Stimulated activated CD8-positive, alpha-beta memory T cell treated with anti-CD3 and anti-CD28 coated beads, Interleukin-2, amount 100 ng/mL, for 48 hours (primary cell): ENCODE measurements at places on chromosomes 11 and 22.

DNA sequence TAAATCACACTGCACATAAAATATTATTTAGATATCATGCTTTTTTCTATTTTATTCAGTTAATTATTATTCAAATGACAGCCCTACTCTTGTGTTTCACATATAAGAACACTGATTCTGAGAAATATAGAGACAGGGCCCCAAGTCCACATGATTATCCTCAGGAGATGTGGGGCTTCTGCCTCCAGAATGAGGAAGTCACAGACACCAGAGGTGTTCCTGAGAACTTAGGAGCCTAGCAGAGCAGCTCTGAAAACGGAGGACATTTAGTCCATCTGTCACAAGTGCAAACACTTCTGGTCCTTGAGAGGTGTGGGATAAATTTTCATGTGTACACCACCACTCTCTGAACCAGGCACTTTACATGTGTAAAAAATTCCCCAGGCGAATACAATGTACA is 26.2 kb downstream of the TRIM66 start:
- DNase-seq = no peak

DNA sequence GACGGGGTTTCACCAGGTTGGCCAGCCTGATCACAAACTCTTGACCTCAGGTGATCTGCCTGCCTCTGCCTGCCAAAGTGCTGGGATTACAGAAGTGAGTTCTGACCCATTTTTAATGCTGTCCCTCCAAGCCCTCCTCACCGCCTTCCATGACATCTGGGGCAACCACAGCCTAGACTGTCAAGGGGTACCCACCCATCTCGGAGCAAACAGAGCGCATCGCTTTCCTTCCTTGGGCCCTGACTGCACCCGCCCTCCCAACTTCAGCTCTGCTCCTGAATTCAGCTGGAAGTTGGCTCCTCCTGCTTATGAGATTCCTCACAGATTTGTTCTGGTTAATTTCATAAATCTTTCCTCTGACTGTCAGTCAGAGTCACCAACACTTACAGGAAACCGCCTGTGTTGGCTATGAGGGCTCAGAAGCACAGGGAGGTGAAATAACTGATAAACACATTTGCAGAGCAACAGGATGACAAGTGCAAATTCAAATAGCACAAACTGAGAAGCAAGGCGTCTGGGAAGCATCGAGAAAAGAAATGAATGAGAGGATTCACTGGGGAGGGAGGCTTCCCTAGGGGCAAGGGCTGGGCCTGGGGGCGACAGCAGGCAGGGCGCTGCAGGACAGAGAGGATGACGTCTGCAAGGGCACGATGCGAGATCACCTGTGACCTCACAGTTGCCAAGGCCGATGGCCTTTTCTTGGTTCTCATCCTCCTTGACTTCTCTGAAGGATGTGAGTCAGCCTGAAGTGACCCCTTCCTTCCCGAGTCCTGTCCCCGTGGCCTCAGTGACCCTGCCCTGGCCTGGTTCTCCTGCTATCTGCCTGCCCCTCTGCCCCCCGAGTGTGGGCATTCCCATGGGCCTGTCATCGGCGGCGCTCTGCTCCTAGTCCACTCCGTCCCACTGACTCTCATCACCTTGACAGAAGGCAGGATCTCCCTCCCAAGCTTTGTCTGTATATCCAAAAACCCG is 6.1 kb downstream of the IFT27 start:
- no peak for DNase-seq

GRCh38 chr11:2175659-2176058 is 4.0 kb upstream of the TH start:
- no peak for DNase-seq

GRCh38 chr11:22130462-22131053 is 62.3 kb upstream of the ANO5 start:
- no peak for DNase-seq

DNA sequence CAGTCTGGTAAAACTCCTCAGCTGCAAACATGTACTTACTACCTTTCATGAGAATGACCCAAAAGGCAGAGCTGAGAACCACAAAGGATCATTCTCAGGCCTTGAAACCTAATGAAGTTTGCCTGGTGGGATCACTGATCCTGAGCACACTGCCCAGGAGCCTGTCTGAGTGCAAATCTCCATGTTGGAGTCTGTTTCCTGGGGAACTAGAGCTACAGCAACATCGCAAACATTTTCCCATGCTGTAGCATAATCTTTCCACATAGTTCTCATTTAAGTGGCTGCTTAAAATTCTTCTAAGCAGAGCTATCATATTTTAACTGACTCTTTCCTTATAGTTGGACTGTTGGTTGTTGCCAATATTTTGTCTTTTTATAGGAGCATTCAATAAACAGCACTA is 58.5 kb downstream of the GUCY1A2 start:
- DNase-seq = no peak

DNA sequence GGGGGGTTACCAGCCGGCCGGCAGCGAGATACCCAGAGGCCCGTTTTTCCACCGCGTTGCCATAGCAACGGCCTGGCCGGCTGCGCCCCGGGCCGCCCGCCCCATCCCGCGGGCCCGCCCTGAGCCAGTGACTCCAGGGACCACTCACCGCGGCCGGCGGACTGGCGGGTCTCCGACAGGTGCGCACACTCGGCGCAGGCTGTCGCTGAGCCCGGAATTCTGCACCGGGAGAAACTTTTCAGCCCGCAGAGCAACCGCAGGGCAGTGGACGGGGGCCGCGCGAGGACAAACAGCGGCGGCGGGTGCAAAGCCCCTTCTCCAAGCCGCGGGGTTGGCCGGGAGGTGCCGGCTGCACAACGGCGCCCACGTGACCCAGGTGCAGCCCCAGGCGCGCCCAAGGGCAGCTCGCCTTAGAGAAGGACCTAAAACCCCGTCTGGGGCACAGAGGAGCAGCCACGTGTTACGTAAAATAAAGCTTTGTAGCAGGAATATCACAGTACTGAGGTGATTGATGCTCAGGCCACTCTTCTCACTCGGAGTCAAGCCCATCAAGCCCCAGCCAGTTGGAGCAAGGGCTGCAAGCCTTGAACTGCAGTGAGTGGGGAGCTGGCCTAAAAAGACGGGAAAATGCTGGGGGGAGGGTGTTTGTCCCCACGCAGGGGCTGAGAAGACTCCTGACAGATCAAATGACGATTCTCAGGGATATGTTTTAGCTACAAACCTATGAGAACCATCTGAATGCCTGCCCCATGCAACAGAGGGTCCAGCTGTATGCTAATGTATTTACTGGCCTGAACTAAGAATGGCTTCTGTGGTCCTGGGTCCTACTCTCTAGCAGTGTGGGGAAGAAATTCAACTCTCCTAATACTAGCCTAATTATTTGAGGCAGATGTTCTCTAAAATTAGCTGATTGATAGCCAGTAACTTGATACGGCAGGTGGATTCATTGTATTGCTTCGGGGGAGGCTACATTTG is at the start of gene STK33:
TSS of gene STK33 (minus strand) at position 294 of the 975 bp plus-strand sequence. CDS start 119,323 bp downstream, outside the sequence.
- peak; percentile 49 for DNase-seq

DNA sequence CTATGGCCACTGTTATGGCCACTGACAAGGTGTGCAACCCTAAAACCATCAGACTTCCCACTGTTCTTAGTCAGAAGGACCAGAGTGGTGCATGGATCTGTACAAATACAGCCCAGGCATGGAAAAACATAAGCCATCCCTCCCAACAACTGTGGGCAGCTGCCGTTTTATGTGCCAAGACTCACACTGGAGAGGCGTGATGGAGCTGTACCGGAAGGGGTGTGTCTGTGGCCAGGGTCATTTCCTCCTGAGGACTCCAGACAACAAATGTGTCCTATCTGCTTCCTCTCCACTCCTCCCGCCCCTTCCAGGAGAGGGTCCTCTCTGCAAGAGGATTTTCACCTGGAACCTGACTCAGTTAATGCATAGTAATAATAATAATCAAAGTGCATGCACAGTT is 29.5 kb downstream of the KCNJ1 start:
- DNase-seq = no peak

GRCh38 chr11:126339863-126340434 is 15.5 kb upstream of the ST3GAL4 start:
- DNase-seq = no peak

DNA sequence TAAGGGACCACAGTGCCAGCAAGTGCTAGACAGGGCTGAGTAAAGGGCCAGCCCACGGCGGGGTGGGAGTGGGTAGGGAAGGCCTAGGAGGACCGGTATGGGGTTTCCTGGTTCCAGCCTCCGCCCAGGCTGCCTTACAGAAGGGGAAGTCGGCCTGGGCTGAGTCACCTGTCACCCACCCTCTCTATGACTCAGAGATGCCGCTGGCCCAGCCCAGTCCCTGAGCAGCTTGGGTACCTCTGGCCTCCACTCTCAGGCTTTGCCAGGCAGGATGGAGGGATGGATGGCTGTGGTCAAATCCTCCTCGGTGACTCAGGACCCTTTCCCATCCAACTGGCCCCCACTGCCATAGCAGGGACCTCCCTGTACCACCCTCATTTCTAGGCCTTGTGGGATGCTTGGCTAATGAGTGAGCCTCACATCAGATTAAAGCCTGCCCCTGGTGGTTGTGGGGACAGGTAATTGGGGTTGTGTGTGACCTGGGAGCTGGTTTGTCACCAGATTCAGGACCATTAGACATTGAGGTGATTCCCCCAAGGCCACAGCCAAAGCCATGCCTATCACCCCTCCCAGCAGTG is 13.9 kb downstream of the SLC35E4 start:
- DNase-seq = peak; percentile 82

GRCh38 chr11:71433648-71434450 is 14.3 kb downstream of the DHCR7 start:
- no peak for DNase-seq

DNA sequence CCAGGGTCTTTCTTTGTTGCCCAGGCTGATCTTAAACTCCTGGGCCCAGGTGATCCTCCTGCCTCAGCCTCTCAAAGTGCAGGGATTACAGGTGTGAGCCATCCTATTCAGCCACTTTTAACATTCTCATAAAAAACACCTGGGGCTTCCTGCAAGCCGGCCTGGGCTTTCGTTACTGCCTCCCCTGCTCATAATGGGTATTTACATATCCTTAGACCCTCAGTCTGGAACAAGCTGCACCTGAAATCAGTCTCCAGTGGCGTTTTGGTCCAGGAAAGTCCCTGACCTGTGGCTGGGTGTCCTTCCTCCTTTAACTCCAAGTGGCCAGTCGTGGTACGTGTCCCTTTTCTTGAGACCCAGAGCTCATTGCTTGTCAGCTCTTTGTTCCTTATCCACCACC is 320.7 kb downstream of the TMEM135 start:
- no peak for DNase-seq

DNA sequence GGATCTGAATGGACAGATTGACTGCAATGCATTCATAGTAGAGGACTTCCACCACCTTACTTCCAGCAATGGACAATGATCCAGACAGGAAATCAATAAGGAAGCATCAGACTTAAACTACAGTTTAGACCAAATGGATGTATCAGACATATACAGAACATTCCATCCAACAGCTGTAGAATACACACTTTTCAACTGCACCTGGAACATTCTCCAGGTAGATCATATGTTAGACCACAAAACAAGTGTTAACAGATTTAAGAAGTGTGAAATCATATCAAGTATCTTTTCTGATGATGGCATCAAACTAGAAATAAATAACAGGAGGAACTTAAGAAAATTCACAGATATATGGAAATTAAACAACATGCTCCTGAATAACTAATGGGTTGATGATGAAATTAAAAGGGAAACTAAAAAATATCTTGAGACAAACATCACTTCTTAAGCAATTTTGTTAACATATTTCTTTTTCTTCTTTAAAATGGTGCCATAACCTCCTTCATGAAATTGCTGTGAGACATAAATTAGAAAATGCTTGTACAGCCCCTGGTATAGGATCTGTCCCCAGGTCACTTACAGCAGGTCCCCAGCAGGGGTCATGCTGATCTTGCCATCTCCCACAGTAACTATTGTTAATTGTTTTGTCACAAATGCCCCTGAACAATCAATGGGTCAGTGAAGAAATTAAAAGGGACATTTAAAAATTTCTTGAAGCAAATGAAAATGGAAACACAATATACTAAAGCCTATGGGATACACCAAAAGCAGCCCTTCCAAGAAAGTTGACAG is 100.0 kb upstream of the OR4B1 start:
- DNase-seq = no peak

GRCh38 chr11:64305075-64305690 is at the start of gene ESRRA:
ESRRA (plus strand) TSS chr11:64305524; CDS start chr11:64307180, 1,656 bp downstream.
- peak; percentile 100 for DNase-seq

DNA sequence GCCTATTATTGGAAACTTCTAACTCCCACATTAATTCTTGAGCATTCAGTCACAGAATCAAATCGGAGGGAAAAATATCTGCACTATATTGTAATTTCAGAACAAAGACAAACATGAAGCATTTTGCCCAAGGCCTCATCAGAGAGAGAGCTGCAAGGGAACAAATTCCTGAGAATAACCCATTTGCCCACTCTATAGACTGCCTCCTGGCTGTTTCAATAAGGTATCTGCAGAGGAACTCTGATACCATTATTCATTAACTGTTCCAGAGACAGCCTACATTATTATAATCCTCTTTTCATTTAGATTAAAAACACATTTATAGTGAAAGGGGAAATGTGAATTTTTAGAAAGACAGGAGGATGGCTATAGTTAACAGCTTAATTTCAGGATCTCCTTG is 663.9 kb downstream of the DLG2 start:
- no peak for DNase-seq

DNA sequence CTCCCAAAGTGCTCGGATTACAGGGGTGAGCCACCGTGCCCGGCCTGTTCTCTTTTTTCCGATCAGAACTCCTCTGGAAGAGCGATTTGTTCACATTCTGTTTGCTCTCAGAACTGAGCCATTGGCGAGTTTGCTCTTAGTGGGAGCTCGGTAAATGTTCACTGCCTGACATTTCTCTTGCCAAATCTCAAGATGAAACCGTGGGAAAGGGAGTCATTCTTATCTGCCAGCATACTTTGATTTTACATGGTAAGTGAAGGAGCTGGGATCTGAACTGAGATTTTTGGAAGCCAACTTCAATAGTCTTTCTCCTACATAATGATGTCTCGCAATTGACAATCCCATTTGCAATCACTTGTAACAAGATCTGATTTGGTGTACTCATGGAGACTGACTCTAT is 445.8 kb upstream of the ISX start:
- DNase-seq = no peak

- no peak for DNase-seq
These were observed 685.0 kb downstream of the ETS1 start for GRCh38 chr11:127902382-127902781.

- DNase-seq = peak; percentile 49
These were observed 564 bp downstream of the THAP12 start for GRCh38 chr11:76380159-76380976.

GRCh38 chr22:34380532-34380931 is 460.3 kb upstream of the LARGE1 start:
- DNase-seq = no peak

DNA sequence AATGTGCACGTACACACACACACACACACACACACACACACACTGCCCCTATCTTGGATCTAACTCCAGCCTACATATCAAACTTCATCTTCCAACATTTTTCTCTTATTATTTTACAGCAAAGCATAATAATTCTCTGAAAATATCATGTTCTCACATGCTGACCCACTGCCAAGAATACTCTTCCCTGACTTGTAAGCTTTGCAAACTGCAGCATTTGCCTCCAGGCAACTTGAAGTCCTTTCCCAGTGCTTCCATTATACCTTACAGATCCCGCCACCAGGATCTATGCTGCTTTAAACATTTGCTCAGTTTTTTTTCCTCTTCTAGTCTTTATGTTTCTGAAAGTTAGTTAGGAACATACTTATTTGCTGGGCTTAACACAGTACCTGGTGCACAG is 483.3 kb upstream of the ARHGAP42 start:
- no peak for DNase-seq
